ENCODE measurements at places on chromosomes 5 and 9.

DNA sequence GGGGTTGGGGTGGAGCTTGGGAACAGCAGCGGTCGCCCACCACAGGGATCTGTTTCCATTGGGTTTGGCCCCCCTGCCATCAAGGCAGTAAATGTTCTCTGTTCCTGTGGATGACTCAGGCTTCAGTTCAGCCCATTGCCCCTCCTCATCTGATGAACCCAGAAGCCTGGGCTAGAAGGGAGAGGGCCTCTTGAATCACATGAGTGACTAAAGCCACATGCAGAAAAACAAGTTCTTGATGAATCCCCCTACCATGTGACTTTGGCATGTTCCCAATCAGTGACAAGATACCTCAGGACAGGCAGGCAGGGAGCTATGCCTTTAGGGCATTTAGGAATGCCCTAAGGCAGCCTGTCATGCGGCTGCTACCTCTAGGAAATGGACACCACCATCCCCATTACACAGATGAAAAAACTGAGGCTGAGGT is 2.5 kb downstream of the SH3PXD2B start:
- DNase-seq: peak; percentile 45

- DNase-seq: peak; percentile 30
Measured at GRCh38 chr9:26292943-26293342, 599.7 kb downstream of the CAAP1 start.

DNA sequence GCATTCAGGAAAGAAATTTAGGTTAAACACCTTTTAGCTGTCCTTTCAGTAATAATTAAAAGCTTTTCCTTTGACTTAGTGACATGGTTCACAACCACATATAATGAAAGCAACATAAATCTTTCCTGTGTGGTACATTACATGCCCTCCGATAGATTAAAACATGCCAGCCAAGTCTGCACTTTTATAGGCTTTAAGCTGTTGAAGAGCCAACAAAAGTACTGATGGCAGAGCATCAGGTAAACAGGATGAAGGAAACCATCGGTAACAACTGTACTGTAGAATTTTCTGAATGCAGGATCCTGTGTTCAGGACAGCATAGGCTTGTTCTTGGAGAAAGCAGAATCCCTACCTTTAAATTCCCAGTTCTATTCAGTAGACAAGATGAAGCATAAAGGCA is 226.6 kb downstream of the MLLT3 start:
- no peak for DNase-seq

- no peak for DNase-seq
Measured at GRCh38 chr9:73215249-73215648, 63.6 kb downstream of the ANXA1 start.

- DNase-seq: no peak
Measured at GRCh38 chr5:35908814-35909213, 29.6 kb downstream of the CAPSL start.

- no peak for DNase-seq
Measured at GRCh38 chr5:76620166-76620565, 3.0 kb downstream of the F2RL2 start.

- no peak for DNase-seq
Measured at GRCh38 chr5:162052676-162053075, 14.9 kb upstream of the GABRG2 start.

- DNase-seq: no peak
Measured at GRCh38 chr5:42875785-42876374, 64.2 kb upstream of the SELENOP start.

DNA sequence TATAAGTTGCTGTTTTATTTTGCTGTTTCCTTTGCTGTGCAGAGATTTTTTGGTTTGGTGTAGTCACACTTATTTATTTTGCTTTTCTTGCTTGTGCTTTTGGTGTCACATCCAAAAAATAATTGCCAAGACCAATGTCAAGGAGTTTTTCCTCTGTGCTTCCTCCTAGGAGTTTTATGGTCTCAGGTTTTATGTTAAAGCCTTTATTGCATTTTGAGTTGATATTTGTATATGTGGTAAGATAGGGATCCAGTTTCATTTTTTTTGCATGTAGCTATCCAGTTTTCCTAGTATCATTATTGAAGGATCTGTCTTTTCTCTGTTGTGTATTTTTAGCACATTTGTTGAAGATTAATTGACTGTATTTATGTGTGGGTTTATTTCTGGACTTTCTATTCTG is 210.6 kb downstream of the ARHGEF28 start:
- no peak for DNase-seq

GRCh38 chr9:17528859-17529258 is 50.0 kb upstream of the SH3GL2 start:
- no peak for DNase-seq

DNA sequence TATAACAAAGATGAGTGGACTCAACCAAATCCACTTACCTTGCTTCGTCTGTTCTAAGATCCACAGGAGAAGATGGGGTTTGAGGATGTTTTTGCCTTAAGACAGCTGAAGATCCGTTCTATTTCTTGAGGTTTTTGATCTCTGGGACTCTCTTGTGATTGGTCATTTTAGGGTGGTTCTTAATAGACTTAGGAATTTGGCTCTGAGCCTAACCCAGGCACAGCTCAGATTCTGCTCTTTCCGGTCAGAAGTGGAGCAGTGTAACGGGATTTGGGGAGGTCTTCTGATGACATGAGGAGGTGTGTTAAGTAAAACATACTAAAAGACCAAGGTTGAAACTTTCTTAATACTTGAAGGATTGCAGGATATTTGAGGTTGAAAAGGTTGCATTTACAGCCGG is 166.9 kb downstream of the DMRT2 start:
- DNase-seq: no peak

DNA sequence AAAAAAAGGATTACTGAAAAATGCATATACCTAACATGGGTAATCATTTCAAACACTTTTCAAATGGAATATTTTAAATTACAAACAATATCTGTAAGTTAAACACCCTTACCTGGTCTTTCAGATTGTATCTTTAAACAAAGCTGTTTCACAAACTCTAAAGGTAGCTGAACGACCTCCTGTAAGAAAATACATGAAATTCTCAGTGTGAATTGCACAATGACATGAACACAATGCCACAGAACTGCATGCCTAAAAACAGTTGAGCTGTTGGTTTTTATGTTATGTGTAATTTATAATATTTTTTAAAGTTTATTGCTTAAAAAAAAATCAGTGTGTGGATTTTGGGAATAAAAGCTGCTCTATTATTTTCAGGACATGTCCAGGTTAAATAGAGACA is 17.5 kb downstream of the IPPK start:
- DNase-seq: no peak

GRCh38 chr5:17426104-17426749 is 71.8 kb upstream of the TAF11L2 start:
- DNase-seq: no peak

DNA sequence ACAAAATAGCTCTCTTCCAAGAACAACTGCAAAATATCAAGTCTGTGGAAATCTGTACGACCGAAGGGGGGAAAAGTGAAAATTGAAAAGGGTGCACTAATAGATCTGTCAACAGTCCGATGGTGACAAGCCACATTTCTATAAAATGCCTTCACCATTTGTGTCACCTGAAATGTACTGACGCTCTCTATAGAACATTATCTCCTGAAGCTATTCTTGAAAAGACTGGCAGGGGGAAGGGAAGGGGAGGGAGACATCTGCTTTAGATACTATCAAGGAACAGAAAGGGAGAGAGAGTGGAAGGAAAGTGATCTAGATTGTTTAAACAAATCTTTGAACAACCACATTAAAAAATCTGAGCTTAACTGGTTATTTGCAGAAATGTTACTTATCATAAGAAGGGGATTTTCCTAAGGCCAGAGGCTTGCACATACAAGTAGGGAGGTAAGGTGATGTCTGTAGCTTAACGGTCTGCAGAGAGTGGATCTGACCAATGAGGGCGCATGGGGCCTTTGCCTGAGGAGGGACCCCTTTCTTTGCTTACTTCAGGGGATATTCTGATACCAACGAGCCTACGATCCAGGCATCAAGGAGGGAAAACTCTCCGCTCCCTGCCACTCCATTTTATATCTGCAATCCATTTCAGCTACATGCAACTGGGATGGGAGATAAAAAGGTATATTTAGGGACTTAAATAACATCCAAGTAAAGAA is 92.1 kb downstream of the CRB2 start:
- DNase-seq: no peak

GRCh38 chr5:173119719-173120118 is 24.6 kb upstream of the BNIP1 start:
- DNase-seq: no peak

- DNase-seq: peak; percentile 16
Measured at GRCh38 chr5:7991125-7991821, 122.3 kb downstream of the MTRR start.

DNA sequence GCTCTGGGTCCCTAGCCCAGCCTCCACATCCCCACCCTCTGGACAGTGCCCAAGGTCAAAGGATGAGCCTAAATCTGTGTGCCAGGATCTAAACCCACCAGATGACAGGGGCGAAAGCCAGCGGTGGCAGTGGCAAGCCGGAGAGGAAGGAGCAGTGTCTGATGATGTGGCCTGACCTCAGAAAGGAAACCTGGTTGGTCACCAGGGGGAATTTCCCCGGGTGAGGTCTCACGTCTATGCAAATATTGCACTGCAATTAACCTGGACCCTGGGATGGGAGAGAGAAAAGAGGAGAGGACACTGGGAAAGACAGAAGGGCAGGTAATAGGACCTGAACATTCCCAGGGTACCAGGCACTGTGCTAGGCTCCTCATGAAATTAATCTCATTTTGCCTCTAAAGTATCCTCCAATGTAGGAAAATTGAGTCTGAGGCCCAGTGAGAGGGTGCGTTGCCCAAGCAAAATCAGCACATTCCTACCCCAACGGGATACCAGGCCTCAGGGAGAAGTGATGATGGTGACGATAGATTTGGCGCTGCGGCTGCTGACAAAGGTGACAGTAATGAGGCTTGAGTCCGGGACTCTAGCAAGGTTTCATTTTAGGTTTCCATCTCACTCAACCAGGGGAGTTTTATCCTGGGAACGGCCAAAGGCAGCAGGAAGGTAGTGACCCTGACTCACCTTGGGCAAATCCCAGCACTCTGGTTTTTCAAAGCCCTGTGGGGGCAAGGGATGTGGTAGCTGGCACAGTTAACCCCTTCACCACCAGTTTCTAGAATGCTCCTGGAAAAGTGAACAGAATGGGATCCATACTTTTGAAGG is 13.4 kb upstream of the TNIP1 start:
- DNase-seq: no peak

DNA sequence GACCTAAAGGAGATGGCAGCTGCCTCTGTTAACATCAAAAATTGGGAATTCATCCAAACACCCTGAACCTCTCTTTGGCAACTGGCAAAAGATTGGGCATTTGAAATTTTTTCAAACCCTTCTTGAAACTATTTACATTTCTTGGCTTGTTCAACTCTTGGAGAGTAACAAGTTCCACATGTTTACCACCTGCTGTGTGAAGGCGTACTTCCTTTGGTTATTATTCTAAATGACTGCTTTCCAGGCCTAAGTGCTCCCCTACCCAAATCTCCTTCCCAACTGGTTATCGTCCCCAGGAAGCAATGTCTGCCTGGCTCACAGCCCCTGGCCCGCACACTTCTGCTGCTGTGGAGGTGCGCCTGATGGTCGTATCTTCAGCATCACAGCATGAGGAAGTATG is 422.7 kb downstream of the DMAC1 start:
- DNase-seq: no peak

- peak; percentile 81 for DNase-seq
Measured at GRCh38 chr5:178786859-178787499, 56.5 kb upstream of the ZNF354A start.

All from H54 (cell line).